H1 (cell line): ENCODE measurements at places on chromosomes 4 and X. TPM values are rescaled to one million over a fixed set of nuclear protein-coding genes. Genes with fewer than 3 reads are reported as not detected.

SOWAHD gene
- total RNA-seq = 1.7 and 1.8 TPM in 2 replicates

CNOT6L gene
- 21.9 and 22.4 TPM in 2 replicates for total RNA-seq

NPY2R gene
- 0.34 and 0.41 TPM in 2 replicates for total RNA-seq

HERC5 gene
- total RNA-seq = 20.2 and 20.7 TPM in 2 replicates

SOX3 gene
- total RNA-seq = 38.9 and 41.0 TPM in 2 replicates

SATL1 gene
- 0.17 and 0.27 TPM in 2 replicates for total RNA-seq

PNMA5 gene
- 0.11 and 0.27 TPM in 2 replicates for total RNA-seq

DNA sequence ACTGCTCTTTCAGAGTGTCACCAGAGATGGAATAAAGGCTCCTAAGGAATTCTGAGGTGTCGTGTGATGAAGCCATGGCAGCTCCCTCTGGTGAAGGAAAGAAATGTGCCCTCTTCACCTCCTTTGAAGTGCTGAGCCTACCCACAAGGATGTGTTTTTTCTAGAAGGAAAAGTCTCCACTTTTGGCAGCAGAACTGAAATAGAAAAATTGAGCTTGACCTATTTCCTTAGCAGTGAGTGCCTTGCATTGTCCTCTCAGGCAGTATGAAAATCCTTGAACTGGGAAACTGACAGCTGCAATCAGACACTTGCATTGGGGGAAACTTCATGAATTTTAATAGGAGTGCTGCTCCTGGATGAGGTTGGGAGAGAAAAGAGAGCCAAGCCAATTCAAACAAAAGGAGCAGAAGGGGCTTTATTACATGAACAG lies 95.2 kb downstream of the DCLK2 start:
- no peaks in the 10 kb centered on the region for H3K4me1 ChIP-seq
- H3K4me3 ChIP-seq = no peak overlapping the region
- no peak overlapping the region for H3K27ac ChIP-seq
- no peak for DNase-seq
- H3K27me3 ChIP-seq = no peaks in the 10 kb centered on the region
- no peaks in the 10 kb centered on the region for H3K36me3 ChIP-seq

DNA sequence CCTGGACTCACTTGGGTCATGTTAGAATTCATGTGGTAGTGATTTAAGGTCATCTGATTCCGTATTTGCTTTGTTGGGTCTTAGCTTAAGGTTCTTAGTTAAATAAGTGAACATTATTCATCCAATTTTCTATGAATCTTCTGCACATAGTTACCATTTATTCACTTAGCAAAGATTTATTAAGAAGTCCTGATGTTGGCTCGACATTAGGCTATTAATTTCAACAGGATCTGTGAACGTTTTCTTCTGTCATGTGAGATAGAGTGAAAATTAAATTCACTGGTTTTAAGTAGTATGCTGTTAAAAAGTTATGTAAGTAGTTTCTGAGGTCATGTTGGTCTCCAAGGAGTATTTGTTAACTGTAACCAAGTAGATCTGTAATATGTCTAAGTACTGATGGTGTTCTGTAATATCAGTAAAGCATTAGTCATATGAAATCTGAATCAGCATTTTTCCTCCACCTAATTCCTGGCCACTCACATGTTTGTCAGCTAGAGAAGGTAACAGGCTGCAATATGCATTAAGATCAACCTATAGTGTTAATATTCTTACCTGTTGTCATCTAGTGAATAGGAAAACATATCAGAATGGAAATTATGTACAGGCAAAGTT lies 155.6 kb downstream of the PCDH7 start:
- no peak overlapping the region for H3K4me3 ChIP-seq
- no peak for DNase-seq
- H3K27me3 ChIP-seq = no peaks in the 10 kb centered on the region
- no peaks in the 10 kb centered on the region for H3K4me1 ChIP-seq

- H3K4me1 ChIP-seq = no peaks in the 10 kb centered on the region
- H3K27ac ChIP-seq = no peak overlapping the region
- H3K4me3 ChIP-seq = no peak overlapping the region
- no peaks in the 10 kb centered on the region for H3K36me3 ChIP-seq
- no peak for DNase-seq
- H3K27me3 ChIP-seq = no peaks in the 10 kb centered on the region
Observed at GRCh38 chr4:53622739-53623151, 31.5 kb upstream of the LNX1 start.

GRCh38 chr4:33649015-33649414 lies 2595.3 kb downstream of the ARAP2 start:
- H3K4me3 ChIP-seq = no peak overlapping the region
- DNase-seq = no peak
- H3K27me3 ChIP-seq = no peaks in the 10 kb centered on the region
- no peak overlapping the region for H3K27ac ChIP-seq
- no peaks in the 10 kb centered on the region for H3K36me3 ChIP-seq

- no peak overlapping the region for H3K4me3 ChIP-seq
- no peaks in the 10 kb centered on the region for H3K27me3 ChIP-seq
- no peaks in the 10 kb centered on the region for H3K36me3 ChIP-seq
- peaks cover 4% of the 10 kb centered on the region; the same call in 1 of the 2 replicates for H3K4me1 ChIP-seq
Observed at GRCh38 chr4:8940792-8941491, 69.3 kb upstream of the HMX1 start.

- H3K27me3 ChIP-seq = no peaks in the 10 kb centered on the region
- no peaks in the 10 kb centered on the region for H3K4me1 ChIP-seq
- DNase-seq = no peak
- H3K36me3 ChIP-seq = no peaks in the 10 kb centered on the region
- H3K27ac ChIP-seq = no peak overlapping the region
Observed at GRCh38 chrX:77298790-77299189, 148.4 kb upstream of the FGF16 start.

DNA sequence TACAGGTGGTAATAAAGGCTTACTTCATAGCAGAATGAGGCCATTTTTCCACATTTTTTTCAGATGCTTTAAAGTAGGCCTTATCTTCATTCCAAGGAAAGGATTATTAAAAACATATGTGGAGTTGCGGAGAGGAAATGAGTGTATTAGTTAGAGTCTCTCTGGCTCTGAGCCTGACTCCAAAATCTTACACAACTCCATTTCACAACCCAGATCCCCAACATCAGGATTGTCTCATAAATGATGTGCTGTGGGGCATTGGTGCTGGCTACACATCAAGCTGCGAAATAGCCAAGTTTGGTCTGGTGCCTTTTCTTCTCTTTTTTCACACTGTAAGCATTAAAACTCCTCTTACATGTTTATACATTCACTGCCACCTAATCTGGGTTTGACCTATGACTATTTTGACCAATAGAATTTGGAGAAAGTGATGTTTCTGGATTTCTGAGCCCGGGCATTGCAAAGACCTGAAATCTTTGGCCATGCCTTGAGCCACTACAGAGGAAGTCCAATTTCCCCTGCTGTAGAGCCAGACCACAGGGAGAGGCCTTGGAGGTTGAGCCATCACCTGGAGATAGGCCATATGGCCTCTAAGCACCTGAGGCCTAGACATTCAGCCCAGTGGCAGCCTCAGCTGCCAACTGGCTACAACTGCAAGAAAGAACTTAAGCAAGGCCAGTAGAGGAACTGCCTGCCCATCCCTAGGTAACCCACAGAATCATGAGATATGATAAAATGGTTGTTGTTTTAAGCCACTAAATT lies 16.7 kb upstream of the SOD3 start:
- no peaks in the 10 kb centered on the region for H3K27me3 ChIP-seq
- DNase-seq = no peak
- H3K27ac ChIP-seq = no peak overlapping the region
- no peaks in the 10 kb centered on the region for H3K4me1 ChIP-seq

- no peak for DNase-seq
- no peaks in the 10 kb centered on the region for H3K27me3 ChIP-seq
- no peak overlapping the region for H3K4me3 ChIP-seq
Observed at GRCh38 chr4:66000510-66001117, 330.3 kb upstream of the EPHA5 start.

DNA sequence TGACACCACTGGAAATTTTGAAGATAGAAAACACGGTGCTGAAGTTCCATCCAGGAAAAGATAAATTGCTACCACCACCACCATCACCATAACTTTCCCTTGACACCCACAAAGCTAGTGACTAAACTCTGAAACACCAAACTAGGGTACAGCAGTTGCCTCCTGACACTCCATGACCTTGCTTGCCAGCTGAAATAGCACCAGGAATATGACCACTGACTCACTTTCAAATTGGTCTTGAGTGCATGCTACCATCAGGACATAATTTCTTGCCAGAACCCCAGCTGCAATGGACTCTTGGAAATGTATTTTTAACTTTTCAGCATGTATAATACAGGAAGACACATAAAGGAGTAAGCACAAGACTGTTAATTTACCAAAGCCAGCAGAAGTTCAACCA lies 283.3 kb downstream of the CENPC start:
- no peak for DNase-seq
- H3K4me1 ChIP-seq = no peaks in the 10 kb centered on the region
- H3K36me3 ChIP-seq = no peaks in the 10 kb centered on the region
- H3K27me3 ChIP-seq = no peaks in the 10 kb centered on the region
- no peak overlapping the region for H3K4me3 ChIP-seq
